ENCODE measurements at places on chromosomes 13 and 19.

DNA sequence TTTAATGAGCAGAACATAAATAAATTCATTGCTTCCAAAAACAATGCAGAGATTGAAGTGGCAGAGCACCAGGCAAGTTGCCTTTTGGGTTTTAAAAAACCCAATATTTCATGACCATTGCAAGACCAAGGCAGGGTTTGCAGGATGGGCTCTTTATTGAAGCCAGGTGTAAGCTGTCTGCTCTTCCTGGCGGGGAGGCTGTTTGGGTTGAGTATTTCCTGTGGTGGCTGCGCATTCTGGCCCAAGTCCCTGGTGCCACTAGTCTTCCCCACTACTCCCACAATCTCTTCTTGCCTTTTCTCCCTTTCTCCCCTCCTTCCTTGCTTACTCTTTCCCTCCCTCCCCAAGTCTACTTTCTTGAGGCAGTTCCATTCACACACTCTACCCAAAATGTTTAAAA is 116.4 kb downstream of the AKAP11 start:
- no peak for DNase-seq

DNA sequence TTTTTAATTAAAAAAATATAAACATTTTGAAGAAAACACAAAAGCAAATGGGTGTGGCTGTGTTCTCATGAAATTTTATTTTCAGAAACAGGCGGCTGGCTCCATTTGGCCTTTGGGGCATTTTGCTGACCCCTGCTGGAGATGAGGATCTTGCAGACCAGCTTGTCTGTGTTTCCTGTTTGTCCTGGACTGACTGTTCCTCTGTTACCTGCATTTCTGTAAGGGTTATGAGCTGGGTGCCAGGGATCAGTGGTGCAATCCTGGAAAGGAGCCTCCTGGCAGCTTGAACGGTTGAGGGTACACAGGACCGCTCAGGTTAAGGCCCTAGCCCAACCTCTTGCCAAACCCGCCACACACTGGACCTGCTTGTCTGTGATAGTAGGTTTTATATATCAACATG is 49.9 kb downstream of the ZNF787 start:
- DNase-seq: no peak

- DNase-seq: no peak
Measured at GRCh38 chr19:1751367-1752008, 1.8 kb upstream of the ONECUT3 start.

DNA sequence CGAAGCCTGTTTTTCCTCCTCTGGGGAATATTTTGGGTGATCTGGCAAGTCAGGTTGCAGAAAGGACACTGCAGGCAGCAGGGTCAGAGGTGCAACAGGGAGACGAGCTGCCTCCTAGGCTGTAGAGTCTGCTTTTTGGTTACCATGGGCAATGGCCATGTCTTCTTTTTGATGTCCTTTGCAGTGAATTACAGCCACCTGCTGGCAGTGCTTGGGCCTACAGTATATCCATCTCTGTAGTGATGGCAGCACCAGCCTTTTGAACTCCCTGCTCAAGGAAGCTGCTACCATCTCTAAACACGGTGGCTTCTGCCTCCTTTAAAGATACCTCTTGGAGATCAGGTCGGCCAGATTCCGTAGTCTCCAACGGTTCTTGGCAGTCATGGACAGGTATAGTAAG is 73.9 kb downstream of the WTIP start:
- no peak for DNase-seq

DNA sequence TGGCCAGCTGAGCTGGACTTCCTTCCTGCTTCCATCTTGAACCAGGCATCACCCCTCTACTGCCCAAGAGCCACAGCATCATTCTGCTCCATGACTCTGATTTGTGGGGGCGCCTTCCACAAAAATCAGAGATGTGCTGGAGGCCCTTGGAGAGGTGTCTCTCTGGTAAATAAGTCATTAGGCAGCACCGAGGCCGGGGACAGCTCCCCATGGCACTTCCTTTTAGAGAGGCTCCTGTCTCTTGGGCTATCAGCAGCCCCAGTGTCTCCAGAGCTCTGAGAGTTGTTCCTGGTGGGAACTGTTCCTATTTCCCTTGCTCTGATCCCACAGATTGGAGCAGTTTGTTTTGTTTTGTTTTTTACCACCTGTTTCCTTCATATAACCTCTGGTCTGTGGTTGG is 19.9 kb downstream of the NWD1 start:
- DNase-seq: no peak

DNA sequence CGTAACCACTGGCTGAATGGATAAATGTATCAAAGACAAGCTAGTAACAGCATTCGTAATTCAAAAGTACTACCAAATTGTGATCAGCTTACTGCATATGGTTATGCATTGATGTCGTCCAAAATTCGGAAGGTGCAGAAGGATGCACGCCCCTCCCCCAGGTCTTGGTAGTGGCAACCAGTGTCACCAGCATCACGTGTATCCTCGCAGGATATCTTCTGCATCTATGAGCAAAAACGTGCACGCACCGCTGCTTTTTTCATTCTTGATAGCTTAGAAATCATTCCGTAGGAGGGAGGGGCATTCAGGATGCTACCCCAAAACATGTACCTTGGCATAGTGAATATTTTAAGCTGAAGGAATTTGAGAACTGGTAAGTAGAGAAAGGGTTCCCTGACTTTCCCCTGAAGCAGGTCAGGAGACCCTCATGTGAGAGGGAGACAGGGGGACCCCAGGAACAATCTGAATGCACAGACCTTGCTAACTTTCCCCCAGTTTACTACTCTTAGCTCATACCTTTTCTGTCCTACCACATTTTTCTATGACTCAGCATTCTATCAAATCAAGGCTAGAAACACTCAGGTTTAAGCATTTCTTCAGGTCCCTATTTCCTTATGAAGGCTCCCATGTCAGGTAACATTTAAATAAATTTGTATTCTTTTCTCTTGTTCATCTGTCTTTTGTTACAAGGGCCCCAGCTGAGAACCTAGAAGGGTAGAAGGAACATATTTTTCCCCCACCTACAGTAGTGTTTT is 61.2 kb upstream of the TM9SF2 start:
- no peak for DNase-seq

GRCh38 chr13:43895940-43896339 is 16.2 kb downstream of the LACC1 start:
- DNase-seq: no peak

DNA sequence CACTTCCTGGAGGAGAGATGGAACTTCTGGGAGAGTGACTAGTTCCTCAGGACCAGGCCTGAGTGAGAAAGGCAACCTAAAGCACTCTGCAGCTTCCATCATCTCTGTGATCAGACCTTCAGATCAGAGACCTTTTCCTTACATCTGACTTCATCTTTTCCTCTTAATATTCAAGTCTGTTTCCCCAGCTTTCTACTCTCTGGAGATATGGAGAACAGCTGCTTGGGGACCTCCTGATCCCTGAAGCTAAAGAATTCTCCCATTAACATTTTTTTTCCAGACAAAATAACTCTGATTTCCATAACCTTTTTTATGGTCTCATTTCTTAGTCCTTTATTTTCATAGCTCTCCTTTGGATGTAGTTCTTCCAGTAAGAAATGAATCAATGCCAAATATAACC is 133.4 kb upstream of the FNDC3A start:
- no peak for DNase-seq

Measured in NCI-H1048 (cell line).